Substantia nigra (tissue), 51 donors: ENCODE measurements at places on chromosomes 5 and 9.

DNA sequence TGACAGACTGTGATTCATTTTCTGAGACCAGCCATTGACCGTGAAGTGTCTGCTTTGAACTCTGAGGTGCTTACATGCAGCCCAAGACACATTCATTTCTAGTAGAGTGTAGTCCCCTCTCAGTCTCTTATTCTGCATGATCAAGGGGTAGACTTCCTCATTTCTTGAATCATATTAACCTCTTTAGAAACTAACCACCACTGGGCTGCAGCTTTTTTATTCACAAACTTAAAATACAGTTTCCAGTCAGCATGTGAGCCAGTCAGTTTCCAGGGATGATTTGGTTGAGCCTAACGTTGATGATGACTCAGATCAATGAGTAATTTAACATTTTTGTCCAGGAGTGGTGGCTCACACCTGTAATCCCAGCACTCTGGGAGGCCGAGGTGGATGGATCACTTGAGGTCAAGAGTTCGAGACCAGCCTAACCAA is 59.2 kb downstream of the OTULIN start:
- DNase-seq: no peak

- DNase-seq: no peak
Measured at GRCh38 chr5:78594610-78595457, 53.7 kb downstream of the LHFPL2 start.

GRCh38 chr5:72790186-72790585 is 26.3 kb upstream of the TNPO1 start:
- DNase-seq: no peak

DNA sequence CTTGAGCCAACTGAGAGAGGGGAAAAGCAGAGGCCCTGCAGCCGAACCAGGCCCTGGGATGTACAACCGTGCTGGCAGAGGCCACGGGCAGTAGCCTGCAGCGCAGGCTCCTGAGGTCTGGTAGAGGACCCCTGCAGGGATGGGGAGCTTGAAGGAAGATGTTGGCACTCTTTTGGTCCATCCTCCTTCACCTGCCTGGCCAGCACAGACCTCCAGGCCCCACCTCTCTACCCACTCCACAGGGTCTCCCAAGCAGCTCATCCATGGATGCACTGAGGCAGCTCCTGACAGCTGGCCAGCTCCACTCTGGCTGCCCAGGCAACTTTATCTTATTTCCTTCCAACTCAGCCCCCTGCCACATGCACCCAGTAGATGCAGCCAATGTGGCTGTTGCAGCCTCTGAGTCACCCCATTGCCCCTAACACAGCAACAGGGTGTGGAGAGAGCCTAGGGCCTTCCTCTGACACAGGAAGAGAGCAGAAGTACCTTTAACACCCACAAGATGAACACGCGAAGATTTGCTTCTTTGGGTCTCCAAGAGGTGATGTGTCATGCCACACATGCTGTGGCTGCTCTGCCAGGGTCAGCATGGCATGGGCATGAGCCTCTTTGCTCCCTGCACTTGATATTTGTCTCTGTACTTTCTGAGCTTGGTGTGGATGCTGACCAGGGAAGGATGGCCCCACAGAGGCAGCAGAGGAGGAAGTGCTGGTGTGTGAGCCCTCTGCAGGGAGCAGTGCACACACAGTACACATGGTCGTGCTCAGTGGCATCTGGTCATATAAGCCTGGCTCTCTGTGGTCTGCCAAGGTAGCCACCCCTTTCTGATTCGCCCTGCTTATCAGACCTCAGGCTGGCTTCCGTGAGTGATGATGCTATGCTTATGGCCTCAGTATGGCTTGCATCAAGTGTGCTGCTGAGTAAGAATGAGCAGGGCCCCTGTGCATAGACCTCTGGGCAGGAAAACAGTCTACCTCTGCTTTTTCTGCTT is 117.2 kb downstream of the NRG2 start:
- no peak for DNase-seq

- DNase-seq: no peak
Measured at GRCh38 chr5:110086658-110087388, 397.1 kb downstream of the MAN2A1 start.

GRCh38 chr5:72125941-72126620 is 18.8 kb downstream of the MAP1B start:
- no peak for DNase-seq

GRCh38 chr5:36312953-36313672 is 11.4 kb upstream of the RANBP3L start:
- no peak for DNase-seq

DNA sequence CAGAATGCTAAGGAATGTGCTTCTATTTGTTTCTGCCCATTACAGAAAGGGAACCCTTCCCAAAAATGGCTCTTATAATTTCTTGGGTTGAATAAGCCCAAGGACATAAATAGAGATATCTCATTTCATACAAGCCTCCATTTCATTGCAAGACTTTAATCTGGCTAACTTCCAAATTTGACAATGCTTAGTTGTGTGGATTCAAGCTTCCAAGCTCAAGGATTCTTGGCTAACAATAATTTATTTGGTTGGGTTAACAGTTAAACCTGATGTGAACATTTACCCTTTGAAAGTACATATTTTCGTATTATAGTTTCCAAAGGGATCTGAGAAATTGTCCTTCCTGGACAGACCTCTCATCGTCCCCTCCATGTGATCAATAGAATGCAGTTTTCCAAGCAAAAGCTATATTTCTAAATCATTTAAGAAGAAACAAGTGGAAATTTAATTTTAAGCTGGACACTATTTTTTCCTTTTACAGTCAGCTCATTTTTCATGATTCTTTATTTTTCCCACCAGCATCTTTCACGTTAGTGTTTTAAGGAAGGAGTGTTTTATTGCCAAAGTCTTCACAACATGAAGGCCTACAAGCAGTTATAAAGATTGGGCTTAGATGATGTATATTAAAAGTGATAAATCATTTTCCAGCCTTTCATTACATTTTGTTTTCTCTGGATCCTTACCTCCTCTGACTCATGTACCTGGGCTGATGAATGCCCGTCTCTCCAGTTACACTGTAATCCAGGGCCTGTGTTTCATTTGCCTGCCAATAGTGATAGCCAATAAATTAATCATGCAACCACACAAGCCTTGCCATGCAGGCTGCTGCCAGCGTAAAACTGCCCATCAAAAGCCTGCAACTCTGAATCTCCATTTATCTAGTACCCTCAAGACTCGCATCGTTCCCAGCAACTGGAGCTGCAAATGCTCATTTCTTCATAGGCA is 176.7 kb downstream of the NTRK2 start:
- DNase-seq: no peak

- DNase-seq: no peak
Measured at GRCh38 chr9:88772575-88772974, 218.7 kb upstream of the S1PR3 start.

- DNase-seq: no peak
Measured at GRCh38 chr9:113566712-113567071, 103.2 kb downstream of the RGS3 start.

DNA sequence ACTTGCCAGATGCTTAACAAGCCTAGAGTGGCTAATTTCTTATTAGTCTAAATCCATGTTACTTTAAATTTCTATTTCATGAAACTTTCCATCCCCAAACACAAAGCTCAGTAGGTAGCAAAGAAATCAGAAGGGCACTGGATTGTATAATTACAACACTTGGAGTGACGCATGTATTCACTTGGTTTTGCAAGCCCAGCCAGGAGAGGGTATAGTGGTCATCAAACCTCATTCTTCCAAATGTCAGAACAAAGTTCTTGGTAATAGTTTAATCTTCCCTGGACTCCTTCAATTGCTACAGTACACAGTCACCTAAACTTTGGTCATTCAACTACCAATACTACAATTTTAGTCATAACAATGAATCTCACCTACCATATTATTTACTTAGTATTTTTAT is 112.1 kb downstream of the SEMA6A start:
- DNase-seq: no peak

DNA sequence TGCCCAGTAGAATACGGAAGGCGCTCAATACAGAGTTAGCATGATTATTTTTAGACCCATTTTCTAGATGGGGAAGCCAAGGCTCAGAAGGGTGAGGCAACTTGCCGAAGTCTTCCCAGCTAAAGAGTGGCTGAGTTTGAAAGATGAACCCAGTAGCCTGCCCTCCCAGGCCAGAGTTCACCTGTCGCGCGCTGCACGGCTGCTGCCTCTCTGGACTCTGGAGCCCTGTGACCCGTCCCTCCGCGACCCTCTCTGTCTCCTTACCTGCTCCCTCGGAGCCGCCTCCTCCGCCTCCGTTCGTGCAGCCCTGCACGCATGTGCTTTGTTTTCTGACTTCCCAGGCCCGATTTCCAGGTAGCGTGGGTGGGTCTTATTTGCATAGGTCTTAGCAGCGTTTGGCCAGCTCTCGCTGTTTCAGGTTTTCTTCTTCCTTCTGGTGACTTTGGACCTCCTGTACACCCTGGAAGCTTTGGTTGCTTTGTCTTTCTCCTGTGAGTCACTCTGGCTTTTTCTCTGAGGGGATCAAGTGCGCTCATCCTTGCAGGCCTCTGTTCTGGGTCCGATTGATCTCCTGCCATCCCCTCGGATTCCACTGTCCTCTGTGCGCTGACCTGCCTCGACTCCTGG is at the start of gene RNF183:
TSS of gene RNF183 (minus strand) at position 585 of the 627 bp plus-strand sequence. CDS start 5,192 bp downstream, outside the sequence.
- no peak for DNase-seq

GRCh38 chr9:6632516-6633183 is 12.9 kb downstream of the GLDC start:
- DNase-seq: no peak
